Right ventricle myocardium inferior (tissue), 1 donor: ENCODE measurements at places on chromosomes 2 and 18. TPM values are rescaled to one million over a fixed set of nuclear protein-coding genes. Genes with fewer than 3 reads are reported as not detected.
A peak's percentile ranks its signal among the peaks of the same experiment; 100 is the strongest.

- no peak for DNase-seq
Measured at GRCh38 chr2:7593360-7593759, 676.1 kb downstream of the RNF144A start.

DNA sequence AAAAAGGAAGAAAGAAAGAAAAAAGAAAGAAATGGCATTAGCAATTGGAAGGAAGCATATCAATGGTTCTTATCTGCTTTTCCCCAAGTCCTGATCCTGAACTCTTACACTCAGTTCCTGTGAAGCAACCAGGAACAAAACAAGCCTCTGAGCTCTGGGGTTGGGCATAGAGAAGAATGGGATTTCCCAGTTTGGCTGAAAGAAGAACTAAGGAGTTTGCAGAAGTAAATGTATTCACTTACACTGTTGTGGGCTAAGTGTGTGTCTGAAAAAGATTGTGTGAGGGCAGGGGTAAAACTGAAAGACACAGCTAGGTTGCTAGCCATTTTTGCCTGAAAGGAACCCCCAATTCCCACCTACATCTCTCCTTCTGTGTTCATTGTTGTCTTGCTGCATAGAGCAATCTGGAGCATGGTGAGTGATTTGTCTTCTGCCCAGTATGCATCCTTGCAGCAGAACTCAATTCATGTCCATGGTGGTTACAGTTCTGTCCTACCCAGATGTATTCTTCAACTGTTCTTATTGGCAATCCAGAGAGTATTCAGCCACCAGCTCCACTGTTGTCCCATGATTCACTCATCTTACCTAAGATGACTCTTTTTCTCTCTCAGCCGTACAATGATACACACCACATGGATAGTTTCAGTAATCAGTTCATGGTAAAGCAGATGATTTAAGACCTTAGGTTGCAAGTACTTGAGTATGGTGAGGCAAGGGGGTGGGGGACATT, 348.7 kb downstream of the ARHGAP15 start:
- no peak for DNase-seq

- no peak for DNase-seq
Measured at GRCh38 chr2:175984846-175985245, 17.2 kb downstream of the LNPK start.

GRCh38 chr2:111669928-111670695, 213.9 kb downstream of the ANAPC1 start:
- DNase-seq, result no peak

DNA sequence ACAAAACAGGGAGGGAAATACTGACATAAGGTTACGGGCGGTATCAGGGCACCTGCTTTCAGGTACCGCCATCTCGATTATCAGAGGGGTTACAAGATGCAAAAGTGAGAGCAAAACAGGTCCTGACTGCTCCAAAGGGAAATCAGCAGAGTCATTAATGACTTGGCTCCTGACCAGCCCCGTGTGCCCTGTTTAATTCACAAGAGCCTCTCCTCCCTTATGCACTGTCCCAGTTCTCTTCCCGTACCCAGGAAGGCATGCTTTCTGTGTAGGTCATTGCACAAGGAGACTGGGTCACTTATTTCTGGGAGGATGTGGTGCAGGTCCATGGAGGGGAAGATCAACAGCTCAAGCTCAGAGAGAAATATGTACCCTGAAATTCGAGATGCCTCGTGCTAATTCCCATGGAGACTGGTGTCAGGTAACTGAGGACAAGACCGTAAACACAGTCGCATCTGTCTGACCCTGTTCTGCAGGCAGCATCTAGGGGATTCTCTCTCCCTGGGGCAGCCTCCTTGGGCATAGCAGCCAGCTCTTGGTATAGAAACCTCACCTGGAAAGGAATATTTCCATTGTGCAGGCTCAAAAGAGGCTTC, 79.9 kb downstream of the HNRNPLL start:
- DNase-seq, result no peak

DNA sequence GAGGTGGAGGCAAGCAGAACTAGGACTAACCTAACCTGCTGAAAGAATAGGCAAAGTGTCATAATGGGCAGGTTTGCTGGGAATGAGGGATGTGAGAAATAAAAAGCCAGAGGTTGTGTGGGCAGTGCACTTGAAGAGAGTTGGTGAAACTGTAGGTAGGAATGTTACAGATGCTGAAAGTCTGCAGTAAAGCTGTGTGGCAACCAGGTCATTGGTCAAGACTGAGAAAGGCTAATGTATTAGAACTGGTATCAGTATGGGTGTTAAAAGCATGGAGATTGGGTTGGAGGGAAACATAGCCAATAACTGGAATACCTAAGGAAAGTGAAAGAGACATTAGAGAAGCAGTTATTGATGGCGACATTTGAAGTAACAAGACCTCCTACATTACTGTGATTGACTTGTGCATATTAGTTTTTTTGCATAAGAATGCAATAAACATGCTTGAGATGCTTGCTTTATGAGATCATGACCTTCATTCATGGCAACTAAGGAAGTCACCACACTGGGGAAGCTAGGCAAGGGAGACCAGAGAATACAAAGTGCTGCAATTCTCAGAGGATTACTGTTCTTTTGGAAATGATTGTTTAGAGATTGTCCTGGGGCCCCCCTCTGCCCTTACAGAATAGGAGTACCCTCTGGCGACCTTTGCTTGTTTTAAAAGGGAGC, 11.8 kb downstream of the GULP1 start:
- no peak for DNase-seq

DNA sequence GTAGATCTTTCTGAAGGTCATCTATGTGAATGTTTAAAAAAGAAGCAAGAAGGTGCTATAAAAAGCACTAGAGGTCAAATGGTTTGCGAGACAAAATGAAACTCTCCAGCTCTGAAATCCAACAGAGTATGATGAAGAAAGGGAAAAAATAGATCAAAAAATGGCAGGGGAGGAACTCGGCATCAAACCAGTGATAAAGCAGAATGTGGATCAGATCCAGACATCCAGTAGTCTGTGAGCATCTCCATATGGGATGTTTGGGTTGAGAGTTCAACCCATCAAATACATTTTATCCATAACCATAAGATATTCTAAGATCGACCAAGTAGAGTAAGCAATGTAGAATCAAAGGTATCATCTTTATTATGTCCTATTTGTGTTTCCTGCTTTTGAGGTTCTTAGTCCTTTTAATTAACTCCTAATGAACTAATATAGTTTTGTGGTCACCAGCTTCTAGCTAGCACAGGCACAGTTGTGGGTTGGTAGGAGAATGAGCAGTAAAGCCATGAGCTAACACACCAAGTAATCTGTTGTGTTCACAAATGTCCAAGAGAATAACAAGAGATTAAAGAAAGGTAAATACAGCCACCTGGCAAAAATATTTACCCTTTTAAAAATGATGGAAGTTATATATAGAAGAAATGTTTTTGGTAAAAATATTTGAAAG, 160.9 kb downstream of the NEDD4L start:
- no peak for DNase-seq

GRCh38 chr18:64254399-64255093, 105.7 kb upstream of the LINC00305 start:
- DNase-seq, result no peak

- no peak for DNase-seq
Measured at GRCh38 chr2:162840598-162841246, 2.2 kb upstream of the KCNH7 start.

- no peak for DNase-seq
Measured at GRCh38 chr2:210442457-210442856, 34.1 kb downstream of the LANCL1 start.

- DNase-seq, result no peak
Measured at GRCh38 chr2:182664212-182664611, 51.8 kb upstream of the DNAJC10 start.

- DNase-seq, result no peak
Measured at GRCh38 chr2:55097082-55097460, 46.8 kb upstream of the RTN4 start.

DNA sequence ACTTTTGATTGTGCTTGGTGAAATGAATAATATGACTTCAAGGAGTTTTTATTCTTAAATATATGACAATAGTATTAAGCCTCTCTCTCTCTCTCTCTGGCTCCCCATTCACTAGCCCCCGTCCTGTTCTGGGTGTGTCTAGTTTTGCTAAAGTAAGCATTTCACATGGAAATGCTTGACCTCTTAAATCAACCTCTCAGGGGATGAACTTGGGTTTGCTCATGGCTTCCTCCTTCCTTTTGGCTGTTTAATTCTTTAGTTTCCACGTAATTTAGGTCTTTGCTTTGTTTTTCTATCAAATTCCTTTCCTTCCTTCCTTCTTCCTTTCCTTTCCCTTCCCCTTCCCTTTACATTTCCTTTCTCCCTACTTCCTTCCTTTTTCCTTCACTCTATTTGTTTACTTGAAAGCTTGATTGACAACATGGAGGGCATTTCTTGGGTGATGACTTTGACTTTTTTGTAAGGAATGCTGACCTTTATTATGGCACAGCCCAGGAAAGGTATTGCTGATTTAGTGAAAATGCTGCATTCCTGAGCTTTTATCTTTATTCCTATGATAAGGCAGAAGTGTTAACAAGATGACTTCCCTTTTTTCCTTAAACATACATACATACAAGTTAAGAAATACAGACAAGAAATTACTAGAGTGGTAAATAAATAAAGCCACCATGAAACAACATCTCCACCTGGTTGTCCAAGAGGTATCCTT, 3.6 kb downstream of the DPP4 start:
- no peak for DNase-seq

GRCh38 chr18:58562146-58562998, 66.5 kb downstream of the ALPK2 start:
- no peak for DNase-seq

DNA sequence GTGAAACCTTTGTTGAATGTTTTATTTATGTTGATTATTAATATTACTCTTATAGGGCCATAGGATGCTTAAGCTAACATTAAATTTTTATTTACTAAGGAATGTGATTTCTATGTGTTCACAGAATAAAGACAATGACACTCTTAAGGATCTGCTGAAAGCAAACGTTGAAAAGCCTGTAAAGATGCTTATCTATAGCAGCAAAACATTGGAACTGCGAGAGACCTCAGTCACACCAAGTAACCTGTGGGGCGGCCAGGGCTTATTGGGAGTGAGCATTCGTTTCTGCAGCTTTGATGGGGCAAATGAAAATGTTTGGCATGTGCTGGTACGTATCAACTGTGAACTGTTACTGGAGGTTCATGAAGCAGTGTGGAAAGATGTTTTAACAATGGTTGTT, 20.4 kb downstream of the GORASP2 start:
- DNase-seq, result no peak

DNA sequence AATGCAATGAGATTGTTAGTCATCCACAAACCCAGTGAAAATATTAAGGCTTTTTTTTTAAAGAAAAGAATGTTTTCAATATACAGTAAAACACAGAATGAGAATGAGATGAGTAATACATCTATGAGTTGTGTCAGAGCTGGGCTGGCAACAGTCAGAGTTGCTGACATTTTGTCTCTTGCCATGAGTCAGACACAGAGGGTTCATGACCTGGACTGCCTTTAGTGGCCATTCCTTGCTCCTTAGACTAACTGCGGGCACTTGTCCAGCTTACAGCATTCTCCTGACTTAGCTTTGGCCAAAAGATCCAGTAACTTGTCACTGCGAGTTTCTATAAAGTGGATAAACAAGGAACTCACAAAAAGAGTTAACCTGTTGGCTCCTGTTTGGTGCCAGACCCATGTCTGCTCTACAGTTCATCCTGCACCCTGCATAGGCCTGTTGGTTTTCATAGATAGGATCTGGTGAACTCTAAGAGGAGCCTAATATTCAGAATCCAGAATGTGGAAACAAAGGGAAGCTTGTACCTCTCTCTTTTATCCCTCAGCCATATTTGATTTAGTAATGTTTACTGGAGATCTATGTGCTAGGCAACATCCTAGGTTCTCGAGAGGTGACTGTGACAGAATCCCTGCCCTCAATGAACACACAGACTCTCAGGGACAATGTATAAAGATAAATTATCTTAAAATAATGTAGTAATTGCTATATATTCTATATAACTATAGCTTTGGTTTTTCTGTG, 391.5 kb upstream of the VWC2L start:
- DNase-seq, result peak; percentile 18

- DNase-seq, result no peak
Measured at GRCh38 chr2:189337656-189338055, 103.6 kb upstream of the WDR75 start.

- no peak for DNase-seq
Measured at GRCh38 chr2:106944215-106944614, 58.2 kb upstream of the ST6GAL2 start.

DNA sequence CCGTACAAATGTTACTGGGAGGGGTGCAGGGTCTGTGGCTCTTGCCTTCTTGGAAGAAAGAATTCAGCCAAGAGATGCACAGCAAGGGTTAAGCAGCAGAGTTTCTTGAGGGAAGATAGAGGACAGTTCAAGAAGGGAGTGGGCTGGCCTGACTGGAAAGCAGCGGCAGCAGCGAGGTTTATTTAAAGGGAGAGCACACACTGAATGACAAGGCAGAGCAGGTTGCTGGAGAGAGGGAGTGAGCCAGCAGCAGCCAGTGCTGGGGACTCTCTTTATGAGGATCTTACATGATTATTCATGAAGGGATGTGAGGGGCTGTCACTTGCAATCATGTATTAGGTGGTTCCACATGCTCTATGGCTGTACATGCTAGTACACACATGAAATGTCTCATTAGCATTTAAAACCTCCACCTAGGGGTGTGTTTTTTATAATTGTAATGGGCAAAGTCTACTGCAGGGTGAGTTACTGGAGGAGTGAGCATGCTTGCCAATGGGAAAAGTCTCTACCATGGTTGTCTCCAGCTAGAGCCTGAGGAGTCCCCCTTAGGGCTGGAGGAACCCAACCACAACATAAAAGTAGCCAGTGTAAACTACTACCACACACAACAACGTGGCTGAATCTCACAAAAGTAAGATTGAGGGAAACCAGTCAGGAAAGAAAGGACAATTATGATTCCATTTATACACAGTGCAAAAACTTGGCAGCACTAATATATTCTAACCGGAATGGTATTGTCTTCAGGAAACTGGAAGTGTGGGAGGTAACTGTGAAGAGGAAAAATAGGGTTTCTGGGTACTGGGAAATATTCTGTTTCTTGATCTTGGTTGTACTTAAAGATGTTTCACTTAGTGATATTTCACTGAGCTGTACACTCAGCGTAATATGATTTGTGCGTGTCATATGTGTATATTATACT, 87.6 kb upstream of the FAM110C start:
- DNase-seq, result no peak

GRCh38 chr2:20291846-20292408, 58.7 kb downstream of the PUM2 start:
- DNase-seq, result no peak

DNA sequence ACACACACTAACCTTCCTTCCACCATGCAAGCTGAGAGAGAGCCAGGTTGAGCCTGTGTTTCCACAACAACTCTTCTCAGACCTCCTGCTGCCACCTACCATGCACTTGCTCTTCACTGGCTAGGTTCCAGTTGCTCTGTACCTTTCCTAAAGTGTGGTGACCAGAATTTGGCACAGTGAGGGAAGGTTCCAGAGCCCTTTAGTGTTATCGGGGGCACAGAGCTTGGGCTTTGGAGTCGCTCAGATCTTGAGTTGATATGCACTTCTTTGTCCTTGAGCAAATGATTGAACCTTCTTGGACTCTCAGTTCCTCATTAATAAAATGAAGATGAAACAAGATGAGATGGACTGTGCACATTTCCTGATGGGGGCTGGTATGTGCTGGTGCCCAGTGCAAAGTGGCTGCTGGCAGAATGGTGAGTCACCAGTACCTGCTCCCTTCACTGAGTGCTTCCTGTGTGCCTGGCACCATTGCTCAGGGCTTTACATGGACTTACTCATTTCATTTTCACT, 47.1 kb downstream of the NEDD4L start:
- DNase-seq, result no peak

GRCh38 chr2:60565472-60565871, 12.0 kb upstream of the BCL11A start:
- no peak for DNase-seq

The COLEC12 gene
- 9.9 TPM for total RNA-seq

The FEV gene
- total RNA-seq, result not detected

The SIX2 gene
- 0.65 TPM for total RNA-seq

The CDH7 gene
- total RNA-seq, result not detected

The CFC1 gene
- not detected for total RNA-seq
